ENCODE measurements at places on chromosomes 16 and 17.

- no peak for DNase-seq
Measured at GRCh38 chr17:61409301-61410112, 9.9 kb downstream of the TBX2 start.

DNA sequence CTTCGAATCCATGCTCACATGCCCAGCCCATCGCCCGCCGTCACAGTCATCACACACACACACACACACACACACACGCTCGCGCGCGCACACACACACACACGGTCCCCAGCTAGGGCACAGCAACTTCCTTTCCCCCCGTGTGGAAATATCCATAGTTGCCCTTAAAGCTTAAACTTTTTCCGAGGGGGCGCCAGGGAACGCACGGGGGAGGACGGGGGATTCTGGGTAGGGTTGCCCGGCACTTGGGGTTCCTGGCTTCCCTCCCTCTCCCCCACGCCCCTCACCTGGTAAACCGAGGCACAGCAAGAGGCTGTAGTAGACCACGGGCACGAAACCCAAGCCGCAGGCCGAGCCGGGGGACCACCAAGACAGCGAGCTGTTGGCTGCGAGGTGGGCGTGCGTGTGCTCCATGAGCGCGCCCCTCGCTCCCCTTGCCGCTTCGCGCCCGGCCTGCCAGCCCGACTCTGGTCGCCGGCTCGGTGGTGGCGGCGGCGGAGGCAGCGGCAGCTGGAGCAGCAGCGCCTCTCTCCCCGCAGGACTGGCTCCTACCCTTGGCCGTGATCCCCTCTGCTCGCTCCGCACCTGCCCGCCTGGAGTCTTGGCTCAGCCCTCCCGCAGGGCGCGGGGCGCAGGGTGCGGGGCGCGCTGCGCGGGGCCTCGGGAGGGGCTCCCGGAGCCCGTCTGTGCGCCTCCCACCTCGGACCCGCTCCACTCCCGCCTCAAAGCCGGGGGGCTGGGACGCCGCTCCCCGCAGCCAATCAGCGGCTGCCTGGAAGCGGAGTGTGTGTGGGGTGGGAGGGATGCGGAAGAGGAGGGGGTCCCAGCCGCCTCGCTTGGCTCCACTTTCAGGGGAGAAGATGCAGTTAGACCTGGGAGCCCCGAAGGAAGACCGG lies at the start of gene GPR139:
Gene GPR139, minus strand, starts transcription at position 688 of the 896 bp plus-strand sequence. Its CDS starts 274 bp downstream, at position 414.
- DNase-seq = no peak

- no peak for DNase-seq
Measured at GRCh38 chr17:43634591-43635125, 27.1 kb downstream of the MEOX1 start.

GRCh38 chr17:50022463-50023130 lies 27.6 kb upstream of the DLX3 start:
- DNase-seq = no peak

GRCh38 chr17:1710807-1711553 lies 803 bp upstream of the TLCD2 start:
- no peak for DNase-seq

Data from BJ (cell line).